ENCODE measurements at places on chromosomes 3 and 15. TPM values are rescaled to one million over a fixed set of nuclear protein-coding genes. Genes with fewer than 3 reads are reported as not detected.
A peak's percentile ranks its signal among the peaks of the same experiment; 100 is the strongest.

- DNase-seq: no peak
These were observed 45.9 kb downstream of the CMSS1 start for GRCh38 chr3:99863588-99863987.

DNA sequence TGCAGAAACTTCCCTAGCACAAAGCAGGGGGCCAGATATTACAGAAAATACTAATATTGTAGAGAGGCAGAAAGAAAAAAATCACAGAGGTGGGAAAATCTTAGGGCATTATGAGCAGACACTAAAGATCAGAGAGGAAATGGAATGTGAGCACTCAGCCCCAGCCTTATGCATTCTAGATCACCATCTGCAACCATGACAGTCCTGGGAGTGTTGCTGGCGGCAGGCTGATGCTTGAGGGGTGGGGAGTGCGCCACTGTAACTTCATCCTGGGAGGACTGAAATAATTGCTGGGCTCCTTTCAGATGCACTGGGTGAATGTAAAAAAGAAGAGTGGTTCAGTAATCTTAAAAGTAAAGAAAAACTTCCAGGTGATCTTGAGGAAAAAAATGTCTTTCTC lies 427.6 kb upstream of the SEMA6D start:
- no peak for DNase-seq

- peak; percentile 22 for DNase-seq
These were observed 7.1 kb downstream of the GPD1L start for GRCh38 chr3:32113566-32113965.

- no peak for DNase-seq
These were observed 655.0 kb downstream of the EPHA3 start for GRCh38 chr3:89762405-89762804.

DNA sequence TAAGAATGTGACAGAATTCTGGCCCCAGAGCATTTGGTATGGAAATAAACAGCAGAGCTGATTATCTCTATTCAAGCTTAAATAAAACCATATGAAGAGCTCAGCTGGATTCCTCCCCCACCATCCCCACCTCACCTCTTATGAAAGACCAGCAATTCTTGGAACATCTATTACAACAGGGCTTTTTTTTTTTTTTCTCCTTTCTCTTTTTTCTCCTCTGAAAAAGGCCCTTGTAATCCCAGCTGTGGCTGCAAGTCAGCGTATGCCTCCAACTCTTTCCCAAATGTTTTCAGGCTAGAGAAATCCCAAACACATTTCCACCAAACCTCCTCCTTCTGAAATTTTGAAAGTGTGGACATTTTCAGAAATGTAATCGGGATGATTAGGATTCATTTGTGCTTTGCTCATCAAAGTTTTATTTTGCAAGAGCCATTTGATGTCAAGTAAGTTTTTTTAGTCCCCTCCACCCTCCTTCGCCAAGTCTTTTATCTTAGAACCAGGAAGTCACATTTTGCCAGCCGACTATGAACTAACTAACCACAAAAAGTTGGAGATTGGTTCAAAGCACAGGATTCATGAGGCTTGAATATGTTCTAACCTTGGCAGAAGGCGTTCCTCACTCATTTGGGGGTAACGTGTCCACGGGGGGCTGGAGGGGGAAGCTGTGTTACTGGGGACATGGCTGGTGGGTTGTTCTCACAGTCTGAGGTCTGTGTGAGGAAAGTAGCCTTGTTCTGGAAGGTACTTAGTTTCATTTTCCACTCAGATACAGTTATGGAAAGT lies 142.0 kb upstream of the PDZRN3 start:
- DNase-seq: no peak

- DNase-seq: no peak
These were observed 29.2 kb downstream of the PRR23E start for GRCh38 chr3:127222163-127222562.

- no peak for DNase-seq
These were observed 100.4 kb upstream of the TGFBR2 start for GRCh38 chr3:30505866-30506520.

DNA sequence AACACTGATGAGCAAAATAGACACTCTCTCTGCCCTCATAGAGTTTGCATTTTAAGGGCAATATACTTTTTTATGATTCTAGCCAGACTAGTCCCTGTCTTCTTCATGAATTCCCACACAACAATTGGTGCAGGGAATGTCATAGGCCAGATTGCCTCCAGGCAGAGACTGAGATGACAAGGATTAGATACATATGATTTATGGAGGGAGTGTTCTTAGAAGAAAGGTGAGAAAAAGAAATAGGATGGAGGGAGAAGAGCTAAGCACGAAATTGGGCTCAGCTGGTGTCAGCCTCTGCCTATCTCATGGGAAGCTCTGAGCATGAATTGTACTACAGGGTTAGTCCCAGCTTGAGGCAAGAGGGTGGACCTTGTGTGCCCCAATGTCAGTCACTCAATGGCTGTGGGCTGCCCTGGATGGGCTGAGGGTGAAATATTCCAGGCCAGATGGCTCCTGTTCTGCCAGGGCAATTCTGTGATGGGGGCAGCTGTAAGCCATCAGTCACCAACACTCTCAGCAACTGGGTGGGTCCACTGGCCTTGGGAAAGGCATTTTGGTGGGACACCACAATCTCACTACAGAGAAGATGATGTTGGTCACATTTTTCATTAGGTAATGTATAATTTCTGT lies 31.1 kb downstream of the EIF1B start:
- DNase-seq: no peak

DNA sequence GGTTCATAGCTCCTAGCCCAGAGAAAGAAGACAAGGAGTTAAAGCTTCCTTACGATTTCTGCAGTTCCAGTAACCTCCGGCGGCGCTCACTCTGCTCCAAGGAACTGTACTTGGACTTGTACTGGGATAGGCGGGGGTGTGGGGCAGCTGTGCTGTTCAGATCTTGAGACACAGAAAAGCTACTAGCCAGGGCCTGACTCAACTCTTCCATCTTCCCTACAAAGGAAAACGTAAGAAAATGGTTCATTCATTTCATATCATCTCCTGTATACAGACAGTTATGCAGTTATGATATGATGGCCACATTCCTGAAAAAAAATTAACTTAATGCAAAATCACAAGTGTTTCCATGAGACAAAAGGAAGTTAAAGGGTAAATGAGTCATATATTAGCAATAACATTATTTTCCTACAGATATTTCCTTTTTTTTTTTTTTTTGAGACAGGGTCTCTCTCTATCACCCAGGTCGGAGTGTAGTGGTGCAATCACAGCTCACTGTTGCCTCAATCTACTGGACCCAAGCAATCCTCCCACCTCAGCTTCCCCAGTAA lies 4.6 kb downstream of the SNUPN start:
- DNase-seq: no peak

DNA sequence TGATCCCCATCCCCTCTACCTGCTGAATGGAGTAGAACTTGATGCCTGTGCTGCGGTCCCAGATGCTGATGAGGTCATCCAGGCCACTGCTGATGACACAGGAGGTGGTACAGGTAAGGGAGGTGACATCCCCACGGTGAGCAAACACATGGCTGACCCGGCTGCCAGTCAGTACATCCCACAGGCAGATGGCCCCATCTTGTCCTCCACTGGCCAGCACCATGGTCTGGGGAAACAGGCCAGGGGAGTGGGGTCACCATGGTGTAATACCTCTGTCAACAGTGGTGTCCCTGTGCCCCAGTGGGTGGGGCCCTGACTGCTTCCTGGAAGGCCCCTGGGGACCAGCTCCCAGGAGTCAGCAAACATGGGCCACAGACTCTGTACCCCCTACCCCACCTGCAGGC lies 33.3 kb downstream of the PTPN23 start:
- DNase-seq: no peak

TRIM42 gene
- total RNA-seq: not detected

CCDC54 gene
- not detected for total RNA-seq

RBPMS2 gene
- not detected for total RNA-seq

SRGAP3 gene
- total RNA-seq: 1.2 TPM

CPNE9 gene
- total RNA-seq: 0.33 TPM

Measured in activated CD4-positive, alpha-beta memory T cell treated with anti-CD3 and anti-CD28 coated beads, Interleukin-2, amount 10 ng/mL, durations not matched to agents 7 days and 5 days (primary cell).